Colonic mucosa (tissue), 4 donors: ENCODE measurements at places on chromosomes 6 and 20. TPM values are rescaled to one million over a fixed set of nuclear protein-coding genes. Genes with fewer than 3 reads are reported as not detected.
A peak's percentile ranks its signal among the peaks of the same experiment; 100 is the strongest.

Gene SYCP2L
- not detected for total RNA-seq

DNA sequence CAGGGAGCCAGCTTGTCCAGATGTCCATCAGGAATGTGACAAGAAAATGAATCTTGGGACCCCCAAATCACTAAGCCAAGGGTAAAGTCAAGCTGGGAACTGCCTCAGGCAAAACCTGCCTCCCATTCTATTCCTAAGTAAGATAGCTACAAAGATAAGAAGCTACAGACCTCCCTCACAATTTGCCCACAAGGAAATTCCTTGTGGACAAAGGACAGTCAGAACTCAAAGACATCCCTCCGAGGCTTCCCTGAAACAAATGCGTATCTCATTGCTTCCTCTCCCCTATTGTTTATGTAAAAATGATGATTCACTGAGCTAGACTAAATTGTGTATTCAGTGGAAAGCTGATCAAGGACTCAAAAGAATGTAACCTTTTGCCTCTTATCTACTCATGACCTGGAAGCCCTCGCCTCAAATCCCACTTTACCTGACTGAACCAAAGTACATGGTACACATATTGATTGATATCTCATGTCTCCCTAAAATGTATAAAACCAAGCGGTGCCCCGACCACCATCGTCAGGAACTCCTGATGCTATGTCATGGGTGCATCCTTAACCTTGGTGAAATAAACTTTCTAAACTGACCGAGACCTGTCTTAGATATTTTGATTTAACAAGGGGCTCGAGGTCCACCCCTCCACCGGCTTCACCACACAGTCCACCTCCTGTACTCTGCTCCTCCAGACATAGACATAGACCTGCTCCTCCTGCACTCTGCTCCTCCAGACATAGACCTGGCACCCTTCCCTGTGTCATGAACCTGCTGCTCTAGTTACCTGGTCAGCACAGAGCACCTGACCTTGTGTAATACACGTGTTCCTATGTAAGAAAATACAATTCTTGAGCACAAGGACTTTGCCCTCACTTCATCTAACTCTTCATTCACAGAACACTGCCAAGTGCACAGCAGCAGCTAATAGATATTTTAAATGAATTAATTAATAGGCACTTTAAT lies 81.4 kb downstream of the WDR27 start:
- no peaks in the 10 kb centered on the region for H3K27me3 ChIP-seq
- no peaks in the 10 kb centered on the region for H3K36me3 ChIP-seq
- DNase-seq, result no peak
- H3K4me1 ChIP-seq, result no peaks in the 10 kb centered on the region

Gene GLP1R
- not detected for total RNA-seq

Gene EFHC1
- 6.2 TPM for total RNA-seq

DNA sequence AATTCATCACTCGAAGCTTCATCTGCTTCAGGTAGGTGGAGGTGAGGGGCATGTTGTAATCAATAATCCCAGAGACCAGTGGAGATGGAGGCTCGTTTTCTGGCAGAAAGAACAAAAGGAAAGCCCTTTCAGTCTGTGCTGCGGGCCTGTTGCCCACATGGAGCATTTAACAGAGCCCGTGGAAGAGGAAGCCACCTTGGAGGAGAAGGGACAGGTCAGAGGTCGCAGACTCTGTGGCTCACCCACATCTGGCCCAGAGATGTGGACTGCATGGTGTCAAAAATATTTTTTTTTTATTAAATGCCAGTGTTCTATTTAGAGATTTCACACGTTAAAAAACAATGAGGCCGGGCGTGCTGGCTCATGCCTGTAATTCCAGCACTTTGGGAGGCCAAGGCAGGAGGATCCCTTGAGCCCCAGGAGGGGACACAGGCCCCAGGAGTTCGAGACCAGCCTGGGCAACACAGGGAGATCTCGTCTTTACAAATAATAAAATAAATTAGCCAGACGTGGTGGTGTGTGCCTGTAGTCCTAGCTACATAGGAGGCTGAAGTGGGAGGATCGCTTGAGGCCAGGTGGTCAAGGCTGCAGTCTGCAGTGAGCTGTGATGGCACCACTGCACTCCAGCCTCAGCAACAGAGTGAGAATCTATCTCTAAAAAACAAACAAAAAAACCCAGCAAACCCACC lies 73.6 kb downstream of the NOL4L start:
- H3K27me3 ChIP-seq, result no peaks in the 10 kb centered on the region
- H3K4me3 ChIP-seq, result no peak overlapping the region
- H3K36me3 ChIP-seq, result no peaks in the 10 kb centered on the region

DNA sequence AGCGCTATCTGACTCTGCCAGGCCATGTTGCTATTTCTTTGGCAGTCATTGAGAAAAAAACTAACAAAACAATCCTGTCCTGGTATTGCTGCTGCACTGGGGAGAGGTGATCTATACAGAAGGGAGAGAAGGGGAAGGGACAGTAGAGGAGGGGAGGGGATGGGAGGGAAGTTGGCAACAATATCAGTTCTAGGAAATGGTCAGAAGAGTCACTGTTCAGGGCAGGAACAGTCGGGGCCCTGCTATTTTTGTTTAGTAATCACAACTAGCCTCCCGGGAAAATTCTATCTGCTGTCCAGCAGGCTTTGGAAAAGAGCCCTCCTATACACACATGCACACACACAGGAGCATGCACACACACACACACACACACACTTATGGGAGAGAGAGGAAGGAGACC lies 142.3 kb upstream of the CARMIL1 start:
- peak overlapping the region; percentile 19 for H3K27ac ChIP-seq
- no peaks in the 10 kb centered on the region for H3K36me3 ChIP-seq
- no peak for DNase-seq

Gene C20orf141
- total RNA-seq, result not detected

Gene TOMM6
- total RNA-seq, result 200 TPM

DNA sequence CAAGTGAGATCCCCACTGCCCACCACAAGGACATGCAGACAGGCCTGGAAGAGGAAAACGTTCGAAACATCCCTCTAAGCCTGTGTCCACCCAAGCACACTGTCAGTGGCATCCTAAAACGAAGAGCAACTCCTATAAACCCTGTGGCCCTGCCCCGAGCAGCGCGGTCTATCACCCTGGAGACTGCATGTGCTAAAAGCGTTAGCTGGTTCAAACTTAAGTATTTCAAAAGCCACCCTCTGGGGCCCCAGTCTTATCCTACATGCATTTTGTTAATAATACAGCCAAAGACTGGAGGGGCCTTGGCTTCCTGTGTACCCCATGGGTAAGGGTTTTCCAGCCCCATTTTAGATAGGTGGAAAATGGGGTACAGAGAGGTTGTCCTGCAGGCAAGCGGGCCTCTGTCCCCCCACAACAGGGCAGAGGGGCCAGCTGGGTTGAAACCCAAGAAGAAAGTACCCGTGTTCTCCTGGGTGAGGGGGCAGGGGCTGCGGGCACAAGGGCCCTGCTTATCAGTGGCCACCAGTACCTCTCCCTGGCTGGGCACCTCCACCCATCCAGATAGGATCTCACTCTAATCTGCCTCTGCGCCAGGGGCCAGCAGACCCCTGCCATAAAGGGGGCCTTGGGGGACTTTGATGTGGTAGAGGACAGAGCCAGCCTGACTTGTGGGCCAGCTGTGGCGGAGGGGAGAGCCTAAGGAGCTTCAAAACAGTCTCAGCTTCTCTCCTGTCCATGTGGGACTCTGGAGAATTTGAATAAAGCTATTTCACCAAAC lies 28.3 kb downstream of the PREX1 start:
- H3K27ac ChIP-seq, result no peak overlapping the region
- no peaks in the 10 kb centered on the region for H3K36me3 ChIP-seq
- no peak for DNase-seq
- H3K27me3 ChIP-seq, result no peaks in the 10 kb centered on the region

Gene SLC32A1
- not detected for total RNA-seq

DNA sequence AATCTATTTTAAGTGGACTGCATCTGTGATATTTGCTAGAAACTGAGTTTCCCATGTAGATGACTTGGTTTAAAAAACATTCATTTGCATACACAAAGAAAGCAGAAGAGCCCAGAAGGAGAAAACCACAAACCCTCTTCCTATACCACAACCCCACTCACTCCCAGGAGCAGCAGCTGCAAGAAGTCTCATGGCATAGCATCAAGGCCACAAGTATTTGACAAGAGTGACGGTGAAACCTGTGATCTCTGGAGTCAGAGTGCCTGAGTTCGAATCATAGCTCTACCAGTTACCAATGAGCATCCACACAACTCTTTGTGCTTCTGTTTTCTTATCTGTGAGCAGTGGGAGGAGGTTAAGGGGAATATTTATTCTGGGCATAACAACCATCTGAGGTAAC lies 44.7 kb upstream of the SIRPG start:
- no peak overlapping the region for H3K27ac ChIP-seq
- H3K36me3 ChIP-seq, result no peaks in the 10 kb centered on the region
- H3K4me3 ChIP-seq, result no peak overlapping the region
- DNase-seq, result no peak
- H3K27me3 ChIP-seq, result no peaks in the 10 kb centered on the region
- no peaks in the 10 kb centered on the region for H3K4me1 ChIP-seq

Gene PRPH2
- total RNA-seq, result 0.35 TPM

Gene PAK5
- total RNA-seq, result 0.07 TPM

Gene CST3
- total RNA-seq, result 606 TPM
